Activated CD8-positive, alpha-beta memory T cell treated with anti-CD3 and anti-CD28 coated beads for 1 hour (primary cell): ENCODE measurements at places on chromosomes 5 and 9.

DNA sequence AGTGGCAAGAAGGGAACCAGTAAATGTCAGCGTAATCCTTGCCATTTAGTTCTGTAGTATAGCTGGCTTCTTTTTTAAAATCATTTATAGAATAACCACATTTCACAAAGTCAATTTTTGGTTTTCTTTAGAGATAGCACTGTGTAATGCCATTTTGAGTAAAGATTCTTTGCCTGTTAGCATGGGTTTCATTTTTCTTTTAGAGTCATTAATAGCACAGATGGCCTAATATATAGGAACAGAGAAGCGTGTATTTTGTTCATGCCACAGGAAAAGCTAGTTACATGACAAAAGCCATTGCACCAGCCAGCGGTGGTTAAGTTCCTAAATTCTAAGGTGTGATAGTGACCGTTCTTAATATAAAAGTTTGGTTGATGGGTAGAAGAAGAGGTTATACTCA, 1363.9 kb downstream of the MAT2B start:
- DNase-seq = no peak

DNA sequence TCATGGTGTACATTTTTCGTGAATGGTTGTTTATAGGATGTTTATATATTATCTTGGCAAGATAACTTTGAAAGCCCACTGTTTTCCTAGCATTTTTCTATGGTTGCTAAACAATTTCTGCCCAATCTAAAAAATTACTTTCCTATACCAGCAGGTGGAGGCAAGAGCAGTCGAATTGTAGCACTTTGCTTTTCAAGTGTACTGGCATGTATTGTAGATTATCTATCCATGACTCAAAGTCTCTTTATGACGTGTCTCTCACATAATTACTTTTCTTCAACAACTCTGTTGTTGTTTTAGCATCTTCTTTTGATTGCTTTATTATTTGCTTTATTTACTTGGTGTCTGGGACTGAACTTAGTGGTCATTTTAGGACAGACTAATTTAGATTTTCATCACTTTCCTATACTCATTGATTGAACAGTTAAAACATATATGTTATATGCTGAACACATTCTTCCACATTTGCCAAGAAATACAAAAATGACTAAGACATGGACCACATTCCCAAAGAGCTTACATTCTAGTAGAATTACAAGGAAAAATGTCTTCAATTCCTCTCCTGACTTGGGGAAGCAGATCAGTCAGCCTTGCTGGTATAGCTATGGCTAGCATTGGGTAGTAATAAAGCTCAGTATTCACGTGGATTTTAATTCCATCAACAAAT, 20.7 kb downstream of the NLN start:
- DNase-seq = no peak

- no peak for DNase-seq
Measured at GRCh38 chr9:89805571-89806292, 200.9 kb downstream of the GADD45G start.

GRCh38 chr9:124079176-124079925, 67.8 kb downstream of the LHX2 start:
- no peak for DNase-seq

DNA sequence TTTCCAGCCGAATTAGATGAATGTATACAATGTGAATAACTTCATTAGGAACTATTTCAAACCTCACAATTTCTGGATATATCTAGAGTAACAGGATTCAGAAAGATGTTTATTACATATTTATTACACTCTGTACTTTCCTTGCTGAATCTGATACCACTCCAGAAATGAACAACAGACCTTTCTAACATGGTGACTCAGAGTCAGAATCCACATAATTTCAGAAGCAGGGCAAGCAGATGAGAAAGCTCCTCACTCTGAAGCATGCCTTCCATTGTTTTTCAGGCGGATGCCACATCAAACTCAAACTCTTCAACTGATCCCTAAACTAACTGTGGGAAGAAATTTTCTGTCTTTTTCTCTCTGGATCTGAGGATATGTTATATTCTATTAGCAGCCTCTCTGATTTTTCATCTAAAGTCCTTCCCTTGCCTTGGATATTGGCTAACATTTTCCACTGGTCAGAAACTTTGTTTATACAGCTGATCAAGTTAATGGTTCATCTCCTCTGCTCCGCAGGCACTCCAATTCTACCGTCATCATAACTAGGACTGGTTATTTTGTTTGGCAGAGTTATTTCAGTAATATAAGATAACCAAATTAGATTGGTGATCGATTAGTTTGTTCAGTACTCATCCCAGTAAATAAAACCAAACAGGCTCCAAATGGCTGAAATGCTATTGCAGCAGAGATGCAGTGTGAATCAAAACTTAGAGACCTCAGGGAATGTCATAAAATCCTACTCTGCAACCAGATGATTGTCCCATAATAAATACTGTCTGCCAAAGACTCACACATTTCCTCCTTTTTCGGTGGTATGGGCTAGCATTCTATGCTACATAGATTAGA, 556.0 kb downstream of the EBF1 start:
- DNase-seq = no peak

DNA sequence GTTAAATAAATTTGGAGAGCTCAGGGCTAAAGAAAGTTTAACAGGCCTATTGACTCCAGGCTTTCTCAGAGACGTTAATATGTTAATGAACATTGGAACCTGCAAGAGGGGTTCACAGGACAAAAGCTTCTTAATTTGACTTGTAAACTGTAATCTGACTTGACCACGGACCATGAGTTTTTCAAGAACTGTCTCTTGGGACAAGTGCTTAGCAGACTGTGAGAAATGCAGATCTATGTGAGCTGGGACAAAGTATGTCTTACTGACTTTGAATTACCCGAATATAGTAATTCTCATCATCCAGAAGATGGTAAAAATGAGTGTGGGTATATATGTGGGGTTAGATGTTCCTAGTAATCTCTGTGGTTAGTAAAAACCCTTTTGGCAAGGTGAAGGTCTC, 186.6 kb downstream of the ATP10B start:
- no peak for DNase-seq

- no peak for DNase-seq
Measured at GRCh38 chr5:23352446-23352845, 155.0 kb upstream of the PRDM9 start.
